Kidney capillary endothelial cell (primary cell): ENCODE measurements at places on chromosomes 2 and 18.

GRCh38 chr2:51335087-51336058 lies 303.4 kb upstream of the NRXN1 start:
- DNase-seq: no peak

DNA sequence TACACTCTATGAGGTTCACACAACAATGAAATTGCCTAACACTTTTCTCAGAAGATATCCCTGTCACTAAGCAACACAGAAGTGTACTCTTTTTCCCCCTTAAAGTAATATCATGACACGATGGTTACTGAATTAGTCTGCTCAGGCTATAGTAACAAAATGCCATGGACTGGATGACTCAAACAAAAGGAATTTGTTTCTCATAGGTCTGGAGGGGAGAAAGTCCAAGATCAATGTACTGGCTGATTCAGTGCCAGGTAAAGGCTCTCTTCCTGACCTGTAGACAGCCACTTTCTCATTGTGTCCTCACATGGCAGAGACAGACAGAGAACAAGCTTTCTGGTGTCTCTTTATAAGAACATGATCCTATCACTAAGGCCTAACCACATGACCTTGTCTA lies 211.9 kb downstream of the RBM43 start:
- peak; percentile 42 for DNase-seq

DNA sequence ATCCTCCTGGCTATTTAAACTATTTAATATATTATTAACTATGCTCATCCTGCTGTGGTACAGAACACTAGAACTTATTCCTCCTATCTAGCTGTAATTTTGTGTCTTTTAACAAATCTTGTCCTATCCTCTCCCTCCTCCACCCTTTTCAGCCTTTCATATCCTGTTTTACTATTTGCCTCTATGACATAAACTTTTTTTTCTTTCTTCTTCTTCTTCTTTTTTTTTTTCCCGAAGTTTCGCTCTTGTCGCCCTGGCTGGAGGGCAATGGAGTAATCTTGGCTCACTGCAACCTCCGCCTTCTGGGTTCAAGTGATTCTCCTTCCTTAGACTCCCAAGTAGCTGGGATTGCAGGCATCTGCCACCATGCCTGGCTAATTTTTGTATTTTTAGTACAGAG lies 201.5 kb downstream of the LPIN1 start:
- no peak for DNase-seq

GRCh38 chr2:72892506-72893173 lies 5.4 kb downstream of the SPR start:
- peak; percentile 65 for DNase-seq

GRCh38 chr2:221521233-221521845 lies 50.8 kb downstream of the EPHA4 start:
- no peak for DNase-seq

DNA sequence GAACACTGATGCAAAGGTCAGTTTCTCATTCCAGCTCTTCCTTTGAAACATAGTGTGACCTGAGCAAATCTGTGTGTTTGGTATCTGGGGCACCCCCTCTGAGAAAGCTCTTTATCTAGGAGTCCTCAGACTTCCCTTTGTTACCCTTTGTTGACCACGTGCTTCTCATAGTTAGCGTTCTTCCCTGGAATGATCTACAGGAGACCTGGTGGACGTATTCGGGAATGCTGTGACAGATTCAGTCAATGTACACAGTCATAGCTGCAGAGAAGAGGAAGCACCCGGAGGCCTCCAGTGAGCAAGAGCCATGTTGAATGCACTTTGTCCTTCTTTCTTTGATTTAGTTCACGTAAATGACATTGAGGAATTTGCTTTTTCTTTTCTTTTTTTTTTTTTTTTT lies 10.7 kb upstream of the CHMP1B start:
- no peak for DNase-seq
